ENCODE measurements at places on chromosomes 5 and 9.

DNA sequence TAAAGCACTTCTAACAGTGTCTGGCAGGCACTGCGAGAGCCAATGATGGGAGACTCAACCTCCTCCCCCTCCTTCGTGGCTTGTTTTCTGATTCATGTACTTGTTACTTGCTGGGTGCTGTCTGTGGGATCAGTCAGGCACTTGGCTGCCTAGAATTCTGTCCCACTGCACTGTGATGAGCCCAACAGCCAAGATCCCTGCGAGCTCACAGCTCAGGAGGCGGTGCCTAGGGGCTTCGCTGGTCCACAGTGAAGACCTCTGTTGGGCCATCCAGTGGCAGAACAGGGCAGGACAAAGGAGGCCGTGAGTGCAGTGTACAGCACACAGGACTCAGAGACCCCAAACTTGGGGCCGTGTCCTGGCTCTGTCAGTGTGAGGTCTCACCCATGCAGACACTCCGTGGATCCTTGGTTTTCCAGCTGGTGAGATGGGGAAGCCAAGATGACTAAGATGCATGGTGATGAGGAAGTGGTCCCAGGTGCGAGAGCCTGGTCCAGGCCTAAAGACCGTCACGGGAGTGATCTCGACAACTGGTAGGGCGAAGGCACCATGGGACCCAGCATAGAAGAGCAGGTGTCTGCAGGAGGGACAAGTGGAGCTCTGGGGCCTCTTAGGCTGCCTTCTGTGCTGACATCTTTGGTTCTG lies 19.5 kb downstream of the MYMK start:
- DNase-seq = no peak

- no peak for DNase-seq
These were observed 86.0 kb upstream of the TBC1D2 start for GRCh38 chr9:98341157-98342097.

GRCh38 chr5:60583616-60584015 lies 116.3 kb downstream of the DEPDC1B start:
- DNase-seq = no peak

- peak; percentile 26 for DNase-seq
These were observed 159.8 kb upstream of the HMHB1 start for GRCh38 chr5:143652108-143652700.

GRCh38 chr9:104608336-104608735 lies 2.9 kb upstream of the OR13C2 start:
- DNase-seq = no peak
